ENCODE measurements at places on chromosomes 5 and 9.

DNA sequence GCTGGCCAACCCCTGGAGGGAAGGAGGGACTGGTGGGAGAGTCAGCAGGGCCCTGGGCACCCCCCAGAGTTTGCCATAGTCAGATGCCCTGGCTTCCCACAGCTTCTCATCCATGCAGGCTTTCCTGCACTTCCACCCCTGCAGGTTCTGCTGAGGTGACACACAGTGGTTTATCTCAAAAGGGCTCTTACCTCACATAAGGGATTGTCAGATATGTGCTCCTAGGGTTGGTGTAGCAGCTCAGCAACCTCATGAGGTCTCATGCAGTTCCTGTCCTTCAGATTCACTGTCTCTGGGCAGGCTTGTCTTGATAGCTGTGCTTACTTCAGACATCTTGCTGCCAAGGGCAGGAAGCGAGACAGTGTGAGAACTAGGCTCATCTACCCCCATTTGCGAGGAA is 143.4 kb downstream of the KDM4C start:
- DNase-seq, result no peak

DNA sequence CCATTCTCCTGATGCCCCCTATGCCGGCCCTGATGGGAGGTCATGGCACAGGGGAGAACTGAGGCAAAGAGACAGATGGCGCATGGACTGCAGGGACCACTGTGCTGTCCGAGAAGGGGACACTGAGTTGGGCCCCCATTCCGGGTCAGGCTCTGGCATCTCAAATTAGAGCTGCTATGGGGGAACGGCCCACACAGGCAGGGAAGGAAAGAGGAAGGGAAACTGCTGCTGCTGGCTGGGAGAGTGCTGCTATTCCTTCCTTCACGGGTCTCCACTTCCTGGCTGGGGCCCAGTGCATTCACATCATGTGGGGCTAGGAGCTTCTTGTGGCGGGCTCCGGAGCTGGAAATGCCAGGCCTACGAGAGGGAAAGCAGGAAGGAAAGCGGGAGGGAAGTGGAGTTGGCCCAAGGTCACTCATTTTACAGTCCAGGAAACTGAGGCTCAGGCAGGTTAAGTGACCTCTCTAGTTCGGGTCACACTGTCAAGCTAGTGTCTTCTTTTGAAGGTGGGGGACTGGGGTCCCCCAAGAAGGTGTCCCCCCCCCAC is 1.3 kb upstream of the CARD19 start:
- DNase-seq, result no peak

DNA sequence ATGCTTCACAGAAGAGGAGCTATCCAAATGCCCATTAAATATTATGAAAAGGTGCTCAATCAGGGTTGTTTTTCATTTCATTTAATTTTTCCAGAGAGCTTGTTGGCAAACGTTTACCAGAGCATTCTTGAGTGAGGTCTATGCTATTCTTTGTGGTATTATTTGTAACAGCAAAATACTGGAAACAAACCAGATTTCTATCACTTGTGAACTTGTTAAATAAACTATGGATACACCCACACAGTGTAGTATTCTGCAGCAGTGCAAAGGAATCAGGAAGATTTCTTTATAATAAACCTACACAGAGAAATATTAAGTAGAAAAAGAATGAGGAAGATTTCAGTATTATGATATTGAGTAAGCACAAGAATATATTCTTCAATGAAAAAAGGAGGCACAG is 15.0 kb upstream of the SLC1A1 start:
- DNase-seq, result no peak

- no peak for DNase-seq
Measured at GRCh38 chr5:94621763-94622162, 3.3 kb downstream of the SLF1 start.

- peak; percentile 45 for DNase-seq
Measured at GRCh38 chr9:72362680-72363139, 2.3 kb downstream of the ZFAND5 start.

GRCh38 chr9:86783884-86784283 is 163.4 kb downstream of the GAS1 start:
- DNase-seq, result no peak

DNA sequence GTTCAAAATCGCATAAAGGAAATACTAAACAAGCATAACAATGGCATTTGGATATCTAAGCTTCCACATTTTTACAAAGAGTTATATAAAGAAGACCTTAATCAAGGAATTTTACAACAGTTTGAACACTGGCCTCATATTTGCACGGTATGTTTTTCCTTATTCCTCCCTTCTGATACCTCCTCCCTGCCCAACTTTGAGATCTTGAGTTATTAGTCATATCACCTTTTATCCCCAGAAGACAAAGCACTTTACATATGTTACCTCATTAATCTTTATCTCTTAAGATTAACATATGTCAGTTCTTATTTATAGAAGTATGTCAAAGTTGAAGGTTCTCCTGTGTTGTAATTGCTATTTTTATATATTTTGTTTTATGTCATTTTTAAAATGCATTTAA is 29.8 kb downstream of the TDRD7 start:
- DNase-seq, result no peak

GRCh38 chr5:56055287-56055686 is 60.5 kb upstream of the IL6ST start:
- DNase-seq, result no peak

- DNase-seq, result no peak
Measured at GRCh38 chr9:137832830-137833590, 44.6 kb upstream of the CACNA1B start.

GRCh38 chr9:7103771-7104170 is 346.0 kb downstream of the KDM4C start:
- no peak for DNase-seq
